GM12865 (cell line): ENCODE measurements at places on chromosomes 5 and 9.

DNA sequence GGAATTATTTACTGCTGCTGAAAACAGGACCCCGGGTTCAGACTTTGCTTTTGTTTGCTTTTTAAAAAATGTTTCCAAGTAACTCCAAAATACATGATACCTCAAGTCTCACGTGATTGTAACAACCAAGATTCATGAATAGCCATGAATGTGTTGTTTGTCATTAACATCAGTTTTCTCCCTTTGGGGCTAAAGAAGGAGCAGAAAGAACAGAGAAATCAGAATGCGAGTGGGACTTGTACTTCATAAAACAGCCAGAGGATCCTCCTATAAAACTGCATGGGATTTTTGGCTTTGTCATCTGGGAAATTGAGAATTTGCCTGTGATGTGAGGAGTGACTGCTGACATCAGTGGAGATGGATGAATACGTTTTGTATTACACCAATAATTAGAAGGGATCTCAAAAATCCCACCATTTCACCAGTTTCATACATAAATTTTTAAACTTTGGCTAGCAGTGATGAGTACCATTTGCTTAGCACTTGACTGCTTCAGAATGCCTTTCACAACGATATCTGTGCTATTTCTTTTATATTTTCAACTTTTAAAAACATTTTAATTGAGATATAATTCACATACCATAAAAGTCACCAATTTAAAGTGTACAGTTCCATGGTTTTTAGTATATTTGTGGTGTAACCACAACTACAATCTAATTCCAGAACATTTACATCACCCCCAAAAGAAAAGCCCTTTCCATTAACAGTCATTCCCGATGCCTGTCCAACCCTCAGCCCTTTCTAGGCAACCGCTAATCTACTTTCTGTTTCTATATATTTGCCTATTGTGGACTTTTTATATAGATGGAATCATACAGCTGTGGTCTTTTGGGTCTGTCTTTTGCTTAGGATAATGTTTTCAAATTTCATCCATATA, 126.9 kb upstream of the ANKRD55 start:
- no peak for DNase-seq

- no peak for DNase-seq
Observed at GRCh38 chr5:981456-981855, 27.1 kb upstream of the NKD2 start.

GRCh38 chr5:89988998-89989655, 420.4 kb downstream of the CETN3 start:
- DNase-seq = no peak

- no peak for DNase-seq
Observed at GRCh38 chr5:2157372-2157771, 274.6 kb upstream of the IRX4 start.

GRCh38 chr9:2583308-2584013, 38.1 kb upstream of the VLDLR start:
- DNase-seq = no peak

DNA sequence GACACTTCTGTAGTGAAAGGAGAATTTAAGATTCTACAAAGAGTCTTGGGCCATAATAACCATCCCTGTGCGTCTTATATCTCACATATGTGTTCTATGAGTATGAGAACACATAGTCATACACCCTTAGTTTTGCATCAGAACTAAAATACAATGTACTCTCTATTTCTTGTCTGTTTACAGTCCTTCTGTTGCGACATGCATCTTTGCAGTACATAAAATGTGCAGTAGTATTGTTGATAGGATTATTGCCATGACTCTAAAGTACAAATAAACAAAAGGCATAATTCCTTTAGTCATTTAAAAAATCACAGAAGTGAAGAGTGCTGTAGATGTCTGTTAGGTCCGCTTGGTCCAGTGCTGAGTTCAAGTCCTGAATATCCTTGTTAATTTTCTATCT, 201.9 kb downstream of the NR3C1 start:
- no peak for DNase-seq

DNA sequence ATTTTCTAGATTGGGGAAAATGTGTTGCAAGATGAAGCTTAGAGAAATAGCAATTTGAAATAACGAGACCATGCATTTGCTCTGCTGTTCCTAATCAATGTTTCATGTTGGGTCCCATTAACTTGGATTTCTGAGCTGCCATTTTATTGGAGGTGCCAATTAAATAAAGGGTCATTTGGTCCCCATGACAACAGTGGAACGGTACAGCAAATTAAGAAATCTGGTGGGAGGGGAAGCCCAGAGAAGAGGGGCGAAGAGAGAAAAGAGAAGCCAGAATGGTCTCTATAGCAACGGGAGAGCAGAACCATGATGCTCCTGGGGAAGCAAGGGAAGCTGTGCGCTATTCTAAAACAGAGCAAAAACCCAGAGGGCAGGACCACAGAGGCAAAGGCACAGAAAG, 120.2 kb downstream of the ENTREP1 start:
- DNase-seq = no peak

DNA sequence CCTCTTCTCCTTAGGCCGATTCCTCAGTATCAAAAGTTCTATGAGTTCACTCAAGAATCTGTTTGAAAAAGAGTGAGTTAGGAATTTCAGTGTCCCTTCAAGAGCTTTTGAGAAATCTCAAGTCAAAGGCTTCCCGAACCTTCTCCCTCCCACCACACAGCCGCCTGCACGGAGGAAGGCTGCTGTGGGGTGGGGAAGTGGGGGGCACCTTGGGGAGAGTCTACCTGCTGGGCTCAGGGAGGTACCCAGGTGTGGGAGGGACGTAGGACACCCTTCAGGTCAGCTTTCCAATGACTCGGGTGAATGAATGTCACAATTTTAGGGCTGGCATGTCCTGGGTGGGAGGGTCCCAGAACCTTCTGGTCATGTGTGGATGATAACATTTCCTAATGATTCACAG, 17.5 kb downstream of the CXCL14 start:
- no peak for DNase-seq

- peak; percentile 53 for DNase-seq
Observed at GRCh38 chr5:73312146-73312871, 136.3 kb downstream of the FOXD1 start.

DNA sequence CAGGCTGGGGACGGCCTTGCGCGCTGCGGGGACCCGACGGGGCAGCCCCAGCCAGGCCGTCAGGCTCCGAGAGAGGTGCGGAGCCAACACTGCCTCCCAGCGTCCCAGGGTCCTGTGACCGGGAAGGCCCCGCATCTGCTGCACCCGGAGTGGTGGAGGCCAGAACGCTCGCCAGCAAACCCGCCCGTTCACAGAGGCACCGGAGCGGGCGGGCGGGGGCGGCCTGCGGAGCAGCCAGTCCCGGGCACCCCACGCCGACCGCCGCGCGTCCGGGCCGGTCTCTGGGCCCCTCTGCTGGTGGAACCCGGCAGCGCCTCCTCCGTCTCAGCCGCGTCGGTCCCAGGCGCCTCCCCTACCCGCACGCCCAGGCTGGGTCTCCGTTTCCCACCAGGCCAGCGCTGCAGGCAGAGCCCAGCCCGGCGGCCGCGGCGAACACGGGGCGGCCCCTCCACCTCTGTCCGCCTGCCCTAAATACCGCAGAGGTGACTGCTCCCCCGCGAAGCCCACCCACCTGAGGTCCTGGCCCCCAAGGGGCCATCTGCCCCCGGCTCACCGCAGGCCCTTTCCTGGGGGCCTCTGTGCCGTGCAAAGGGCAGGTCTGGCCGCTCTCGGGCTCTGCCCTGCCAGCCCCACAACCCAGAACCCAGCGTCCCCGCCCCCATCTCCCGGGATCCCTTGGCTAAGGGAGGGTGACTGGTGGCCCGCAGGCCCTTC, 15.9 kb downstream of the EXD3 start:
- DNase-seq = peak; percentile 61

- no peak for DNase-seq
Observed at GRCh38 chr5:15010936-15011335, 139.4 kb upstream of the ANKH start.

DNA sequence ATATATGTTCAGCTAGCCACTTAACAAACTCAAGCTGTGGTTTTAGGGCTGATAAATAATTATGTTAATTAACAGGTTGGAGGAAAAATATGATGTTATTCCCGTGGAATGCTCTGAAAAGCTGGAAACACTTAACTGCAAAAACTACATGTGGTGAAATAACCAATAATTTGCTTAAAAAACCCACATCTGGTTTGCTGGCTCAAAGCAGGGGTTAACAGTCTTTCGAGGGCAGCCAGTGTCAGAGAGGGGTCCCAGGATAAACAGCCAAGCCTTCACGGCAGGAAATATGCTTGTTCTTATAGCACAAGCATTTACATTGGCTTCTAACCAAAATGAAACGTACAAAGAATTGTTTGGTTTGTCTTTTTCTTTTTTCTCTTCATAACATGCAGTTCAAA, 254.0 kb upstream of the GAS1 start:
- no peak for DNase-seq

DNA sequence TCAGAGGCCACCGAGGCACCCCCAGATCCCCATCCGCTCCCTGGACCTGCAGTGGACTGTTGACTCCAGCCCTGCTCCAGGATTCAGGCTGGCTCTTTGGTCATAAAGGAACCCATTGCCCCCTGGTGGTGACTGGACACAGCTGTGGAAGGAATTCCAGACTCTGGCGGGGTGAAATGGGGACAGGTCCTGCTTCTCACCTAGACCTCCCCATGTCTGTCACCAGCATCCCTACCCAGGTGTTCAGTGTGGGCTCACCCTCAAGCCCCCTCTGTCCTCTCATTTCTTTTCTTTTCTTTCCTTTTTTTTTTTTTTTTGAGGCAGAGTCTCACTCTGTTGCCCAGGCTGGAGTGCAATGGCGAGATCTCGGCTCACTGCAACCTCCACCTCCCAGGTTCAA, 25.5 kb upstream of the STXBP1 start:
- DNase-seq = peak; percentile 68

- DNase-seq = no peak
Observed at GRCh38 chr9:37876376-37876775, 27.6 kb downstream of the SLC25A51 start.

- DNase-seq = no peak
Observed at GRCh38 chr9:108553111-108553635, 302.6 kb downstream of the ACTL7B start.

GRCh38 chr9:100307080-100307479, 45.7 kb downstream of the TEX10 start:
- no peak for DNase-seq

DNA sequence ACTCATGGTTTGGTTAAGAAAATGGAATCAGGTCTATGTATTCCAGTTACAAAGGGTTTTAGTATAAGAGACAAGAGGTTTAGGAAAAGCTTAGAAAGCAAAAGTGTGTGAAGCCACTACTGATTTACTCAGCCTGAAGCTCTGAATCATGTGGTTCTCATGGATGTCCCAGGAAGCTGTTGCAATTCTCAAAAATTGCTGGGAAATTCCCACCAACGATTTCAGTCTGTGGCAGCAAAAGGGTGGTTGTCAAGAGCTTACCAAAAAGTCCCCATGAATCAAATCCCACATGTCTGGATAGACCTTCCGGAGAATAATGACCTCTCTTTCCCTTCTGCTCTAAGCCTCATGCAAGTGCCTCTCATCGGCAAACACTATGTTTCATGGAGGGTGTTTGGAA, 929.9 kb downstream of the TLE4 start:
- DNase-seq = peak; percentile 69

- no peak for DNase-seq
Observed at GRCh38 chr5:146620669-146621051, 104.7 kb upstream of the GPR151 start.
